T-helper 1 cell (primary cell): ENCODE measurements at places on chromosomes 12 and 14.

- no peak for DNase-seq
Measured at GRCh38 chr14:68730348-68730747, 62.5 kb downstream of the ZFP36L1 start.

- no peak for DNase-seq
Measured at GRCh38 chr12:63450816-63451215, 217.5 kb downstream of the DPY19L2 start.

DNA sequence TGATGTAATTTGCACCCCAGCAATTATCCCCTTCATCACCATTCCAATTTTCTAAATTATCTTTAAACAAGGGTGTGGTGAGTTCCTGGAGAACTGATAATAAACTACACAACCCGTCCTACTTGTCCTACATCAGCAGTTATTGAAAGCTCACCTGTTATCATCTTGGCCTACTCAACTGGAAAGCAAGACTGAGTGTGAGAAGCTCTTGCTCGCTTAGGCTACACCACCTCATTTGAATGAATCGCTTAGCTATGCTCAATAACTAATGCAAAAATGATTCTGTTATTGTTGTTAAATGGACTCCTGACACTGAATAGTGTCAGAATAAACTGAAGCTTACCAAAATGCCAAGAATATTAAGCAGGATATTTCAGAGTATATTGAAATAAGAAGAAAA is 115.4 kb upstream of the BTG1 start:
- no peak for DNase-seq

- no peak for DNase-seq
Measured at GRCh38 chr14:104085889-104086201, 345 bp downstream of the ASPG start.
